Lung (tissue), 17 donors: ENCODE measurements at places on chromosomes 13 and 19. TPM values are rescaled to one million over a fixed set of nuclear protein-coding genes. Genes with fewer than 3 reads are reported as not detected.

GRCh38 chr13:38141792-38142191, 207.9 kb upstream of the UFM1 start:
- H3K4me3 ChIP-seq: no peak overlapping the region
- H3K36me3 ChIP-seq: no peaks in the 10 kb centered on the region
- no peak overlapping the region for H3K27ac ChIP-seq
- DNase-seq: no peak
- H3K27me3 ChIP-seq: no peaks in the 10 kb centered on the region

- no peaks in the 10 kb centered on the region for H3K27me3 ChIP-seq
- no peak for DNase-seq
- no peaks in the 10 kb centered on the region for H3K4me1 ChIP-seq
- no peak overlapping the region for H3K4me3 ChIP-seq
These were observed 24.4 kb downstream of the NLRP13 start for GRCh38 chr19:55907746-55908145.

The ZNF541 gene
- polyA plus RNA-seq: 0.12 TPM

DNA sequence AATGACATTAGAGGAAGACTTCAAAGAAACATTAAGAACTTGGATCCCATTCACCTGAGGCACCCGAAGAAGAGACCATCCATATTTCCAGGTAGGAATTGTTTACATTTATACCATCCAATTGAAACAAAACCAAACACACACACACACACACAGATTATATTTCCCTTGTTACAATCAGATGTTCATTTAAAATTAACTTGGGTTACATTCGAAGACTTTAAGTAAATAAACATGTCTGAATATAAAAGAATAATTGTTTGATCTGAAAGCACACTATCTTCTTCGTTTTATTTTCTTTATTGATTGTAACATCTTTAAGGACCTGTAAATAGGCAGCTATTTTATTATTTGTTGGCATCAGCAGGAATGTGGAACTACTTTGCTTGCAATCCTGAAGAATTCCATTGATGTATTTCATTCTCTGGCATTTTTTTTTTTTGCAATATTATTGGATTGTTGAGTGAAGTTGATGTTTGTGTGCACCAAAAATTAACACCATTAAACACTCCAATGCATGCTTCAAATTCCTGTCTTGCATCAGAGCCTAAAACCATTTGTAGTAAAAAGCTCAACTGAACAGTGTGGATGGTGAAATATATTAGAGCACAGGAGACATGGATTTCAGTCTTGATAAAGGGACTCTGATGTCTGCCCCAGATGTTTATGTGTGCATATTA, 85.3 kb upstream of the FRY start:
- H3K4me1 ChIP-seq: peaks cover 8% of the 10 kb centered on the region
- H3K27ac ChIP-seq: no peak overlapping the region
- no peak for DNase-seq
- H3K4me3 ChIP-seq: no peak overlapping the region
- no peaks in the 10 kb centered on the region for H3K36me3 ChIP-seq

GRCh38 chr13:41497436-41497835, 40.1 kb downstream of the RGCC start:
- no peaks in the 10 kb centered on the region for H3K36me3 ChIP-seq
- no peaks in the 10 kb centered on the region for H3K4me1 ChIP-seq
- no peak overlapping the region for H3K27ac ChIP-seq
- H3K27me3 ChIP-seq: no peaks in the 10 kb centered on the region
- DNase-seq: no peak

The CACTIN gene
- polyA plus RNA-seq: 19.1 TPM

The FLT3LG gene
- 9.5 TPM for polyA plus RNA-seq

The RASA3 gene
- 7.4 TPM for polyA plus RNA-seq

The URAD gene
- polyA plus RNA-seq: not detected

The CYP2A7 gene
- 0.11 TPM for polyA plus RNA-seq

GRCh38 chr19:48424694-48425219, 21.0 kb upstream of the GRWD1 start:
- H3K27ac ChIP-seq: no peak overlapping the region
- peak; percentile 15 for DNase-seq
- H3K4me3 ChIP-seq: no peak overlapping the region
- H3K27me3 ChIP-seq: no peaks in the 10 kb centered on the region
- H3K36me3 ChIP-seq: no peaks in the 10 kb centered on the region

The FNDC3A gene
- 24.6 TPM for polyA plus RNA-seq

GRCh38 chr19:50639121-50640112, at the start of gene SYT3:
Gene SYT3, minus strand, starts transcription at chr19:50639881. Its CDS starts 2,470 bp downstream, at chr19:50637411.
- H3K4me3 ChIP-seq: no peak within 1 kb of the TSS
- no peak within 1 kb of the TSS for H3K27ac ChIP-seq
- H3K36me3 ChIP-seq: no peaks in the 10 kb centered on the region
- peaks cover 15% of the 10 kb centered on the region for H3K27me3 ChIP-seq

GRCh38 chr13:26041444-26041843, 10.4 kb downstream of the SHISA2 start:
- H3K27me3 ChIP-seq: no peaks in the 10 kb centered on the region
- H3K27ac ChIP-seq: no peak overlapping the region
- peaks cover 15% of the 10 kb centered on the region for H3K36me3 ChIP-seq
- DNase-seq: no peak
- H3K4me3 ChIP-seq: no peak overlapping the region
- peaks cover 6% of the 10 kb centered on the region for H3K4me1 ChIP-seq

- H3K4me3 ChIP-seq: no peak overlapping the region
- H3K27ac ChIP-seq: no peak overlapping the region
- DNase-seq: no peak
- no peaks in the 10 kb centered on the region for H3K27me3 ChIP-seq
- H3K4me1 ChIP-seq: peaks cover 18% of the 10 kb centered on the region
- H3K36me3 ChIP-seq: no peaks in the 10 kb centered on the region
These were observed 55.0 kb downstream of the LATS2 start for GRCh38 chr13:21006141-21007005.

DNA sequence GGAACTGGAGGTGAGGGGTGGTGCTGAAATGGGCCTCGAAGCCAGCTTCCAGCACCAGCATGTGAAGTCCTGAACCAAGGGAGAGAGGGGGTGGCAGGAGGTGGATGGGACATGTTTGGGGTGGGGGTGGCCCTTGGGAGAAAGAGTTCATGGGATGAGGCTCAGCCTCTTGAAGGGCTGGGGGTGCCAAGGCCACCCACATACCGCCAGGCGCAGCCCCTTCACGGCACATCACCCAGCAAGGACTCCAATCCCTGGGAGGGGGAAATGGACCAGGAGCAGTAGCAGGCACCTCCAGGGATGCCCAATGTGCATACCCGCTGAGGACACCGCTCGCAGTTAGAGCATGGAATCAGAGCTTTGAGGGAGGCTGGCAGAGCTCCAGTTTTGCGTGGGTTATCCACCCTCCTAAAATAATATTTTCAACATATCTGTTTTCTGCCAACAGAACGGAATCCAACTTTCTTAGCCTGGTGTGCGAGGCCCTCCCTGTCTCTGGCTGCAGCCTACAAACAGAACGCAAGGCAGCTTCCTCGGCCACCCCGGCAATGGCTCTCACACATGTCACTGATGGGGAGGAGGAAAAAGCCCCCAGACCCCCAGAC, 140.5 kb upstream of the VSTM2B start:
- DNase-seq: no peak
- no peak overlapping the region for H3K4me3 ChIP-seq
- H3K36me3 ChIP-seq: no peaks in the 10 kb centered on the region
- no peak overlapping the region for H3K27ac ChIP-seq
- no peaks in the 10 kb centered on the region for H3K4me1 ChIP-seq

GRCh38 chr13:91482427-91482826, 84.0 kb downstream of the GPC5 start:
- DNase-seq: no peak
- H3K27me3 ChIP-seq: no peaks in the 10 kb centered on the region
- H3K4me3 ChIP-seq: no peak overlapping the region
- H3K36me3 ChIP-seq: no peaks in the 10 kb centered on the region
- no peaks in the 10 kb centered on the region for H3K4me1 ChIP-seq
- H3K27ac ChIP-seq: no peak overlapping the region

GRCh38 chr13:29924482-29925350, 74.3 kb upstream of the UBL3 start:
- H3K36me3 ChIP-seq: no peaks in the 10 kb centered on the region
- peaks cover 42% of the 10 kb centered on the region for H3K4me1 ChIP-seq
- DNase-seq: peak; percentile 37
- no peaks in the 10 kb centered on the region for H3K27me3 ChIP-seq
- H3K4me3 ChIP-seq: no peak overlapping the region
- H3K27ac ChIP-seq: no peak overlapping the region

The MEDAG gene
- polyA plus RNA-seq: 7.7 TPM

DNA sequence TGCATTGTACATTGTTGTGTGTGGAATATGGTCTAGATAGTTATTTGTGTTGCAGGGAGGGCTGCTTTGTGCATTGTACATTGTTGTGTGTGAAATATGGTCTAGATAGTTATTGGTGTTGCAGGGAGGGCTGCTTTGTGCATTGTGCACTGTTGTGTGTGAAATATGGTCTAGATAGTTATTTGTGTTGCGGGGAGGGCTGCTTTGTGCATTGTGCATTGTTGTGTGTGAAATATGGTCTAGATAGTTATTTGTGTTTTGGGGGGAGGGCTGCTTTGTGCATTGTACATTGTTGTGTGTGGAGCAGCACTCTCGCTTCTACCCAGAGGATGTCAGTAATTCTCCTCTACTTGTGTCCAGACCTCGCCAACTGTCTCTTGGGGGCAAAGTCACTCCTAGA, 36.3 kb upstream of the ZNF835 start:
- no peaks in the 10 kb centered on the region for H3K4me1 ChIP-seq
- no peak overlapping the region for H3K4me3 ChIP-seq
- H3K27ac ChIP-seq: no peak overlapping the region
- H3K27me3 ChIP-seq: no peaks in the 10 kb centered on the region
- DNase-seq: no peak

GRCh38 chr13:33003458-33004019, 12.7 kb upstream of the KL start:
- DNase-seq: no peak
- H3K4me1 ChIP-seq: no peaks in the 10 kb centered on the region
- no peak overlapping the region for H3K4me3 ChIP-seq
- peak overlapping the region; percentile 50 for H3K27ac ChIP-seq

- no peaks in the 10 kb centered on the region for H3K36me3 ChIP-seq
- H3K27ac ChIP-seq: no peak overlapping the region
- no peak overlapping the region for H3K4me3 ChIP-seq
- peaks cover 7% of the 10 kb centered on the region for H3K27me3 ChIP-seq
These were observed 170.4 kb downstream of the LIG4 start for GRCh38 chr13:108044954-108045353.

DNA sequence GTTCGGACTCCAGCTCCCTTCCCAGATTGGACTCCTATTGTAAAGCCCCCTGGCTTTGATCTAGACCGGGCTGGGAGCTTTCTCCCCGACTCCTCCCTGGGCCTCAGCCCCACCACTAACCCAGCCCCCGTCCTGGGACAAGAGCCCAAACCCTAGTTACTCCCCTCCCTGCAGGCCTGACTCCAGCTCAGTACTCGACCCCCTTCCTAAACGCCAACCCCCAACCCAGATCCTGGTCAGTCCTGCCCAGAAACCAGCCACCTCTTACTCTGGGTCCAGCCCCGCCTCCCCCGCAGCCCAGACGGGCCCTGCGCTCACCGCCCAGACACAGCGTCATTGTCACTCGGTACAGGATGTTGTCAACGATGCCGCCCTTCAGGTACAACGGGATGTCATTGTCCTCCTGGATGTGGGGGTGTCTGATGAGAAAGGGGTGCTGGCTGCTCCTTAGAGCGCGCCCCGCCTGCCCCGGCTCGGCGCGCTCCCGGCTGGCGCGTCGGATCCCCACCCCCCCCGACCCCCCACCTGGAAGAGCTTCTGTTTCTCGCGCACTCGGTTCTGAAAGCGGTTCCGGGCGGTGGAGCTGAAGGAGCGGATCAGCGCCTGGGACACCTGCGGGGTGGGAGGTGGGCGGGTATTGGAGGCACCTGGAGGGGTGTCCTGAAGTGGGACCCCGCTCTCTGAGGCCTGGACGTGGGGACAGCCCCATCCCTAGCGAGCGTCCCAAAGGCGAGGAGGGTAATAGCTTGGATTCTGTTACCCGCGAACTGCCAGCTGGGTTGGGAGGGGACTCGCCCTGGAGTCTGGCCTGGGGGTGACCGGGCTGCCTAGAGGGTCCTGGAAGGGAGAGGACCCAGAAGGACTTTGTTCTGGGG, 866 bp downstream of the COX7A1 start:
- no peaks in the 10 kb centered on the region for H3K27me3 ChIP-seq
- H3K27ac ChIP-seq: peak overlapping the region; percentile 95
- peaks cover 42% of the 10 kb centered on the region for H3K36me3 ChIP-seq

DNA sequence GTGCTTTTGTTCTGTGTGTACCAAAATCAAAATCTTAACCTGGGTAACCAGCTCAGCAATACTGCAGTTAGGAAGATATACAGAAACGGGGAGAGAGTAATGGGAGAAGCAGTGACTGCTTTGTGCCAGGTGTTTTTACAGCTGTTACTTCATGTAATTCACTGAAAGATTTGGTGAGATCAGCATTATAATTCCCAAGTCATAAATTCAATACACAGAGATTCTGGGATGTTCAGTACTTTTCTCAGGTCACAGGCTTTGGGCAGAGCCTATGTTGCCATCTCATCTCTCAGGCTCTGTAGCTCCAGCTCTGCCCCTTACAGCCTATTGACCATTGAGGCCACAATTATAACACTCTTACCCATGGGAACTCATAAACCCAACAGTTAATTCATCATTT, 138.5 kb downstream of the ZAR1L start:
- H3K4me3 ChIP-seq: no peak overlapping the region
- no peak for DNase-seq
- H3K36me3 ChIP-seq: no peaks in the 10 kb centered on the region
- no peaks in the 10 kb centered on the region for H3K27me3 ChIP-seq
- no peak overlapping the region for H3K27ac ChIP-seq

DNA sequence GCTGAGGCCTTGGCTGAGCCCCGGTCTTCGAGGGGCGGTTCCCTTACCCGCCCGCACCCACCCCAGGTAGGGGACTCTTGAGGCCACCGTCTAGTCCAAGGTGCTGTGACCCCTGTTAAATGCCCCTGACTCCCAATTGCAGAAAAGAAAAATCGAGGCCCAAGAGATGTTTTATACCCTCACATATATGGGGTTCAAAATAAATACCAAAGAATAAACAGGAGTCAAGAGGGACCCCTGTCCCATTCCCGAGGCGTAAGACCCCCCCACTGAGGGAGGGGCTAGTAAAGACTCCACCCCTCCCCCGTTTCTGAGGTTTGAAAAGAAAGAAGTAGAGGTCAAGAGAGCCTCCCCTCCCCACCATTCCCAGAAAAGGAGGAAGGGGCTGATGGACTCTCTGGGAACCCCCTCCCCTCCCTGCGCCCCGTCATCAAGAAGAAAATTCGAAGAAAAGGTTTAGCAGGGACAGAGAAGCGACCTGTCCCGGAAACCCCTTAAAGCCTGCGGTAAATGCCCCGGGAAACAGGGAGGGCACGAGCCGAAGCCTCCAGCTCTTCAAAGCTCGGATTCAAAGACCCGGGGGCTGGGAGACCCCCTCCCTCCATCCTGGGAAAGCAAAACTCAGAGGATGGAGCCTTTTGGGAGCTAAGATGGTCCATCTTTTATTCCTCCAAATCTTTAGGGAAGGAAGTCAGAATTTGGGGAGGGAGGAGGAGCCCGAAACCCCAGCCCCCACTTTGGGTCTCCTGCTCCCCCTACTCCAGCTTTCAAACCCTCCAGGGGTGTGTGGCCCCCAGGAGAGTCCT, 755 bp upstream of the RAB3A start:
- peaks cover 8% of the 10 kb centered on the region for H3K4me1 ChIP-seq
- no peaks in the 10 kb centered on the region for H3K36me3 ChIP-seq
- H3K27me3 ChIP-seq: no peaks in the 10 kb centered on the region
- peak; percentile 95 for DNase-seq

GRCh38 chr19:2261438-2262172, 5.4 kb upstream of the JSRP1 start:
- H3K36me3 ChIP-seq: no peaks in the 10 kb centered on the region
- no peak for DNase-seq
- H3K27me3 ChIP-seq: no peaks in the 10 kb centered on the region
- no peak overlapping the region for H3K27ac ChIP-seq
- no peak overlapping the region for H3K4me3 ChIP-seq
- no peaks in the 10 kb centered on the region for H3K4me1 ChIP-seq
